Astrocyte of the cerebellum (primary cell): ENCODE measurements at places on chromosomes 16 and 17.
A peak's percentile ranks its signal among the peaks of the same experiment; 100 is the strongest.

GRCh38 chr17:79406316-79406715 lies 204.5 kb downstream of the RBFOX3 start:
- no peak for DNase-seq

DNA sequence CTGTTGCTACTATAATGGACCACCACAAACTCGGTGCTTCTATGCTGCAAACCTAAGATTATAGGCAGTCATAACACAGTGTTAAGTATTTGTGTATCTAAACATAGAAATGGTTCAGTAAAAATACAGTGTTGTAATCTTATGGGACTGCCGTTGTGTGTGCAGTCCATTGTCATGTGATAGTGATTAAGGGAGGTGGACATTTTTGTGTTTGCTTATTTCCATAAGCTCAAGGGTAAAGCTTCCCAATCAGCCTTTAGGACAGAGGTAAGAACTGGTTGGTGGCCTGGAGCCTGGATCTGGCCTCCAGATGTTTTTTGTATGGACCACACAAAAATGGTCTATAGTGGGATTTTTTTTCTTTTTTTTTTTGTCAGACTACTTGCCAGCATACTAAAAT lies 29.9 kb downstream of the WWOX start:
- no peak for DNase-seq

GRCh38 chr16:69393898-69394849 lies 8.4 kb upstream of the TERF2 start:
- no peak for DNase-seq

GRCh38 chr16:8489580-8489979 lies 100.7 kb downstream of the TMEM114 start:
- DNase-seq = no peak

GRCh38 chr17:50649042-50649908 lies 14.6 kb downstream of the ABCC3 start:
- no peak for DNase-seq

DNA sequence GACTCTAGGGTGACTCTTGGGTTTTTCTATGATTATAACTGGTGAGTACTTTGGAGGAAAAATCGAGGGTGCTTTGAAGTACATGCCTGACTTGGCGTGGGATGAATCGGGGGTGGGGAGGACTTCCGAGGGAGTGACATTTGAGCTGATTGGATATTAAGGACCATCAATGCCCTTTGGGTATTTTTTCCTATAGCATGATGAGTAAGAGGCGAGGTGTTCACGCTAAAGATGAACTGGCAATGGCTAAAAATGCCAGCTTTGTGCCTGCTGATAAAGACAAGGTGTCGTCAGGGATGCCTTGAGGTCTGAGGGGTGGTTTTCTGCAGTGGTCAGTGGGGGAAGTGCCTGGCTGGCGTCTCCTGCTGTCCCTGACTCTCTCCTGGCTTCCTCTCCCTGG lies 25.3 kb downstream of the USP43 start:
- no peak for DNase-seq

GRCh38 chr17:75102385-75102821 lies 7.4 kb upstream of the ARMC7 start:
- DNase-seq = no peak

DNA sequence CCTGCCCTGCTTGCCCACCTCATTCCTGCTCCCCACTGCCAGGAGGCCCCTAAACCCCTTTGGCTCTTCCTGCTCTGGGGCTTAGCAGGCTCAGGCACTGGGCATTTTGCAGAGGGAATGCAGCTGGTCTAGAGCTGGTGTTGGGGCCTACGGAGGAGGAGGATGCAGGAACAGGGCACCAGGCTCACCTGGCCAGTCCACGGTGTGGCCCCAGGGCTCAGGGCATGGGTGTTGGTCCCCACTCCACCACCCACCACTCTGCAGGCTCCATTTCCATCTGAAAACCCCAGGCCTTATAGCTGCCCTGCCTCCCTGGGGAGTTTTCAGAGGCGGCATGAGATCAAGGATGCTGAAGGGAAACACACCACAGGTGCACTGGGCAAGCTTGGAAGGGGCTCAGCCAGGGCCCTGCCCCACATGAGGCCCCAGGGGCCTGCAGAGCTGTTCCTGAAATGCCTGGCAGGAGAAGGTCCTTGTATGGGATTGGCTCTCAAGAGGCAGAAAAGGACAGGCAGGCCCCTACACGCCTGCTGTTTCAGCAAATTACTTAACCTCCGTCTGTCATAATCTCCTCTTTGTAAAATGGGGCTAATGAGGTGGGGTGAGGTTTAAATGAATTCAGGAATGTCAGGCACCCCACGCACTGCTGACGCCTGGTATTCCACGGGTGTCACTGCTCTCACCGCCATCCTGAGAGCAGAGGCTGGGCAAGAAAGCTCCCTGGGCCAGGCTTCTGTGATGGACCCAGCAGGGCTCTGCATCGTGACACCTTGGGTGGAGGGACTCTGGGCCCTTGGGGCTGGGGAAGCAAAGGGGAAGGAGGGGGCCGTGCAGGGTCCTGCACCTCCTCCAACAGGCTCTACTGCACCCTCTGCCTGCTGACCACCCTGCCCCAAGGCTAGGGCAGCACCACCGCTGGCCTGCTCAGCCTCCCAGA lies 9.3 kb downstream of the SLC47A2 start:
- no peak for DNase-seq

GRCh38 chr16:17921357-17921978 lies 415.1 kb downstream of the NPIPA8 start:
- no peak for DNase-seq

GRCh38 chr17:73628642-73629552 lies 15.3 kb downstream of the SDK2 start:
- DNase-seq = peak; percentile 4

DNA sequence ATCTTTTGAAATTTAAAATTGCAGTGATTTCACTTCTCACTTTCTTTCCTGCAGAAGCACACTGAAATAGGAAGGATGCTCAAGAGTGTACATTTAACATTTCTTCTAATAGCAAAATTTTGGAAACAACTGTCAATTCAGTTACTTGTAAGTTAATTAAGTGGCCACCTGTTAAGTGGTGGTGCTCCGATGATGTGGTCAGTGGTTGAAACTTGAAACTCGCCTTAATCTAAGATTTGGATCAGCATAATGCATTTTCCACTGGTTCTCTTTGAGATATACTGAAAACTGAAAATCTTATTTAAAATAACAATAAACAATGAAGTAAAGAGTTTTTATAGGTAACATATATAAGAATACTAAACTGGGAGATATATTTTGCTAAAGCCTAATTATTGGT lies 7.0 kb upstream of the MYH8 start:
- no peak for DNase-seq

- DNase-seq = no peak
These were observed 411.7 kb upstream of the ZFHX3 start for GRCh38 chr16:73459586-73459985.

GRCh38 chr17:77146246-77146632 lies 5.5 kb downstream of the SEC14L1 start:
- DNase-seq = no peak

- DNase-seq = no peak
These were observed 14.4 kb downstream of the CBFA2T3 start for GRCh38 chr16:88962478-88963152.

GRCh38 chr17:29133121-29133713 lies 47.0 kb downstream of the MYO18A start:
- DNase-seq = no peak

GRCh38 chr16:81493755-81494433 lies 49.3 kb downstream of the CMIP start:
- no peak for DNase-seq

DNA sequence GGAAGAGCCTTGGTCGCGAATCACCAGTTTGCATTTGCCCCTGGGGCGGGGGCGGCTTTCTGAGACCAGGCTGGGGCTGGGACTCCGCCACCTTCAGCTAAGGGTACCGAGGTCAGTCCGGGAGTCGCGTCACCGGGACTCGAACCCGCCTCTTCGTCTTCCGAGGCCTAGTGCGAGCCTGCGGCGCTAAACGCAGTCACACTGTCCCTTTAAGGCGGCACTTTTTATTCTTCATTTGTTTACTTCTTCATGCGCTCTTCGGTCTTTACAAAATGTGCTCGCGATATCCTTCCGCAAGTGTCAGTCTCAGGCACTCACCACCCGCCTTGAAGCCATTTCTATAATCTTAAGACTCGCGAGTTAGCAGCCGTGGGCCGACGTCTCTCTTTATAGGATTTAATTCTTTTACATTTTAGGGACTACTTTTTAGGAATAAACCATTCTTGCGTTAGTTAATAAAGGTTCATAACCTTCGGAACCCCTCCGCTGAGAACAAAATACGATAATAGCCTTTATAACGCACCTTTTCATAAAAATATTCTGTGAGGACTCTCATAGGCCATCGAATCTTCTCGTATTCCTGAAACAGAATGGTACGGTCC lies 593 bp upstream of the HEXIM1 start:
- DNase-seq = peak; percentile 93

GRCh38 chr16:86158688-86159360 lies 259.9 kb downstream of the IRF8 start:
- DNase-seq = no peak

GRCh38 chr17:76368545-76368944 lies 14.8 kb upstream of the PRPSAP1 start:
- DNase-seq = no peak

DNA sequence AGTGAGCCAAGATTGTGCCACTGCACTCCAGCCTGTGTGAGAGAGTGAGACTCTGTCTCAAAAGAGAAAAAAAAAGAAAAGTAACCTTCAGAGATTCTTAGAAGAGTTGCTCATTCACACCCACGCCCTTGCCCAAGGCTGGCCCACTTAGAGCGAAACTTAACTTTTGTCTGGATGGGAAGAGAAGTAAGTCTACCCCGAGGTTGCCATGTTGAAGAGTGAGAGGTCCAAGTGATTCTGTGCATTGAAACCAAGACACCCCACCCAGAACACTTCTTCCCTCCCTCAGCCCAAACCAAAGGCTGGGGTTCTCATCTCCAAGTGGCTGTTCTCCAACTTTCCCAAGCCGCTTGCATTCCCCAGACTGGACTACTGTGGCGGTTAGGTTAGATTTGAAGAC lies 2.4 kb upstream of the CISD3 start:
- no peak for DNase-seq

GRCh38 chr17:66996926-66997325 lies 32.4 kb downstream of the CACNG4 start:
- no peak for DNase-seq

DNA sequence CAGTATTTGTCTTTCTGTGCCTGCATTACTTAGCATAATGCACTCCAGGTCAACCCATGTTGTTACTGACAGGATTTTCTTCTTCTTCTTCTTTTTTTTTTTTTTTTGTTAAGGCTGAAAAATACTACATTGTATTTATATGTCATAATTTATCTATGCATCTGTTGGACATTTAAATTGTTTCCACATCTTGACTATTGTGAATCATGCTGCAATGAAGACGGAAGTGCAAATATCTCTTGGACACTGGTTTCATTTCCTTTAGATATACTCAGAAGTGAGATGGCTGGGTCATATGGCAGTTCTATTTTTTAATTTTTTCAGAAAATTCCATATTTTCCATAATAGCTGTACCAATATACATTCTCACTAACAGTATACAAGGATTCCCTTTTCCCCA lies 272.7 kb upstream of the PMFBP1 start:
- no peak for DNase-seq

GRCh38 chr16:51055434-51055833 lies 95.6 kb downstream of the SALL1 start:
- no peak for DNase-seq

GRCh38 chr17:40290629-40291280 lies 3.1 kb downstream of the CDC6 start:
- peak; percentile 83 for DNase-seq

DNA sequence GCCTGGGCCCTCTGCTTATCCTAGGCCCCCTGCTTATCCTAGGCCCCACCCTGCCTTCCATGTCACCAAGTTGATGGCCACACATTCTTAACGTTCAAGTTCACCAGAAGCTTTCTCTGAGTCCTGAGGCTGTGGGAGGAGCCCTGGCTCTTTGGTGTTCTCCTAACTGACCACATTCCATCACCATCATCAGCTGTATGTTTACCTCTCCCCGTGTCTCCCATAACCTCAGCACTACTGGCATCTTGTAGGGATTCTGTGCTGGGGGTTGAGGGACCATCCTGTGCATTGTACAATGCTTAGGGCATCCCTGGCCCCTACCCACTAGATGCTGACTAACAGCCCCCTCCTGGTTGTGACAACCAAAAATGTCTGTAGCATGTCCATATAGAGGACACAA lies 99.3 kb downstream of the NDE1 start:
- DNase-seq = no peak

DNA sequence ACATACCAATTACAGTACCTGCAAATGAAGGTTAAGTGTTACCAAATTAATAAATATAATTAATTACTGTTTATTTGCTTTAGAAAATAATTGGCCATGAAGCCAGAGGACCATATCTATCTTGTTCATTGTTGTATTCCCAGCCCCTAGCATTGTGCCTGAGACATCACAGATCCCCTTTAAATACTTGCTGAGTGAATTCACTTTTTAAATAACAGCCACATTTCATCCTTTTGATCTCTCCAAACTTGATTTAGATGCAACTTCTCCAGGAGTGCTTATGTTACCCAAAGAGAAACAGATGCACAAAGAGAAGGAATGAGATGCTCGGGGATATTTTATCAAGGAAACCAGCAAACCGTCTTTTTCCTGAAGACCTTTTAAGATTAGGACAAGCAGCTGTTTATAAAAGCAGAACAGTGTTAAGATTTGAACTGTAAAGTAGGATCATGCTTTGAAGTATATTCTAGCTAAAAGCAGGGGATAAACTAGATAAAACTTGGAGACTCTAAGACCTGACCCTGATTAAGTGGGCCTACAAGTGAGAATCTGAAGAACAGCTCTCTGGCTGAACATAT lies 66.3 kb downstream of the CHD9 start:
- DNase-seq = no peak

DNA sequence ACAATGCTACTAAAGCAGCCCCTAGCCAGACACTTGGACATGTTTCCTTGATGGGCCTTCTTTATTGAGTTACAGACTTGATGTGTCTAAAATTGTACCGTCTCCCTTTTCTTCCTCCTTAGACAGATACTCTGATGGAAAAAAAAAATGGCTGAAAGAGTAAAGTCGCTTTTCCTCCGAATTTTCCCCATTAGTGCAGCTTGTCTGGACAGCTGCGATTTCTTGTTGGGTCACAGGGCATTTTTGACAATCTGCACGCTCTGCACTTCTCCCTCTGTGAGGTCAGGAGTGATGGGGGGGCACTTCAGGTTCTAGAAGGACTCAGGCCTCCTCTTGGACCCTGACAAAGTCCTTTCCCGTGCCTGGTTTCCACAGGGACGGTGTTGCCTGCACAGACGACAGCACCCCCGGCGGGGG lies 968 bp upstream of the PRKAR1A start:
- DNase-seq = no peak
